Anterior cingulate cortex (tissue), 58 donors: ENCODE measurements at places on chromosomes 5 and 9.

DNA sequence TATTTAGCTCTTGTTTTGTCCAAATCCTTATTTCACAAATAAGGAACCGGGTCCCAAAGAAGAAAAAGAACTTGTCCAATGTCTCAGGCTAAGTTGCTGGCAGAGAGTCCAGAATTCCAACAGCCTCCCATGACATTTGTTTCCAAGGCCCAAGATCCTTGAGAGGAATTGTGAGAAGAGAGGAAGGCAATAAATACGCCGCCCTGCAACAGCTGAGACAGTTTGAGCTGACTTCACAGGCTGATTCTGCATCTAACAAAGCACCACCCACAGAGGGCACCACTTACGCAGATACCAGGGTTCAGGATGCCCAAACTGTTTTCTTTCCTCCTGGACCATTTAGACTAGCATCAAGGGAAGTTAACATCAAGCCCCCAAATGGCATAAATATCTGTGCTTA lies 211.3 kb downstream of the FAM114A2 start:
- DNase-seq = no peak

- no peak for DNase-seq
Measured at GRCh38 chr9:121734465-121734864, 83.0 kb downstream of the DAB2IP start.

DNA sequence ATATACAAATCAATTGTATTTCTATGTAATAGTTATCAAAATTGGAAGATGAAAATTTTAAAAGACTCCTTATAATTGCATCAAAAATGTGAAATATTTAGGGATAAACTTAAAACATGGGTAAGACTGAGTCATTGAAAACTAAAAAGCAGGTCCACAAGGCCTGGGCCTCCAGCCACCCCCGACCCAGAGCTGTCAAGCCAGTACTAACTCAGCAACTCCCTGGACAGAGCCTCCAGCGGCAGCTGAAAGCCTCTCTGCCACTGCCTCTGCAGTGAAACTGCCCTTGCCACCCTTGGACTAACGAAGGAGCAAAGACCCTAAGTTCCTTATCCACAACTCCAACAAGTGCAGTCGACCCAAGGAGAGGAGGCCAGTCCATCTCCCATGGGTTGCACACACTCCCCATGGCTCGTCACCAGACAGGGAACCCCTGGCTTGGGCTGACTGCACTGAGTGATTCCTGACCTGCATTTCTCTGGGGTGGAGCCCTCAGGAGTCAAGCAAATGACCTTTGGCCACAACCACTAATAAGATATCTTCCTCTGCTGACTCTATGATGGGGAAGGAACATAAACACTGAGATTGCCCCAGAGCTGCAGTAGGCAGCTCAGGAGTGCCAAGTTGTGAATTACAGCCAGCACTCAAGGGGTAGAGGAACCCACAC lies 20.5 kb downstream of the PTGER4 start:
- no peak for DNase-seq

DNA sequence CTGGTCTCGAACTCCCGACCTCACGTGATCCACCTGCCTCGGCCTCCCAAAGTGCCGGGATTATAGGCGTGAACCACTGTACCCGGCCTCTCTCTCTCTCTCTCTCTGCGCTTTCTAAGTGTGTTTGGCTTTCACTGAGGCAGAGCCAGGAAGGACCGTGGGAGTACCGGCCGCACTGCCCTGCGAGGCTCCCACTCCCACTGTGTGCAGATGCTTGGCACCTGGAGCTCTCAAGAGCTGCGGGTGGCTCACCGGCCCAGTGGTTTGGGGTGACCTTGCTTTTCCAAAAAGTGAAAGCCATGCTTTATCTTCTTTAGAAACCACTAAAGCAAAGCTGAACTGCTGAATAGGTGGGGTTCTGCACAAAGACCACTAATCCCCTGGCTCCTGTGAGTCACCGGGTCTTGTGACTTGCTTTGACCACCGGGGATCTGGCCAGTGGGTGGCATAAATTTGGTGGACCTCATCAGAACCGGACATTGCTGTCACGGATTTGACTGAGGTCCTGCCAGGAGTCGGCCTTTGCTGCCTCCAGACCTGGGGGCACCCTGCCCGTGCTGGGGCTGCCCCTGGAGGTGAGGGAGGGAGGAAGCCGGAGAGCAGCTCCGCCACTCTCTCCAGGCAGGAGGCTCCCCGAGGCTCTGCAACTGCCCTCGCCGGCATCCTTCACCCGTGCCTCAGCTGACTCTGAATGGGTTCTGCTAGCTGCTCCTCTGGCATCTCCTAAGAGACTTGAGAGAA lies 228.9 kb downstream of the FANCC start:
- no peak for DNase-seq

GRCh38 chr9:135130207-135130976 lies 42.9 kb downstream of the OLFM1 start:
- DNase-seq = no peak

GRCh38 chr9:133606708-133607025 lies 2.5 kb downstream of the FAM163B start:
- no peak for DNase-seq

DNA sequence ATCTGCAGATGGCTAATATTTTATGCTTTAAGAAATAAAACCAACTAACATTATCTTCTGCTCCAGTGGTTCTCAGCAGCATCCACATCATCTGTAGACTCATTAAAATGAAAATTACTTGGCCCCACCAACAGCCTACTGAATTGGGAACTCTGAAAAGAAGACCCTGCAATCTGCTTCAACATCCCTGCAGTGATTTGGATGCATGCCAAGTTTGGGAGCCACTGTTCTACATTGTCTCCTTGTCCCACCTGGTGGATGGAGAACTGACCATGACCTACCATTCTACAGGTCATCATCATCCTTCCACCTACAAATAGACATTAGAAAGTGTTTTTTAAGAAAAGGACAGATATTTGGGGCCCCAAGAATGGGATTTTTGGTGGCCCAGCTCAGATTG lies 71.1 kb downstream of the ACER2 start:
- no peak for DNase-seq

GRCh38 chr9:77899679-77900354 lies 131.8 kb downstream of the GNAQ start:
- DNase-seq = no peak

GRCh38 chr9:122347348-122348287 lies 23.2 kb upstream of the PTGS1 start:
- no peak for DNase-seq

DNA sequence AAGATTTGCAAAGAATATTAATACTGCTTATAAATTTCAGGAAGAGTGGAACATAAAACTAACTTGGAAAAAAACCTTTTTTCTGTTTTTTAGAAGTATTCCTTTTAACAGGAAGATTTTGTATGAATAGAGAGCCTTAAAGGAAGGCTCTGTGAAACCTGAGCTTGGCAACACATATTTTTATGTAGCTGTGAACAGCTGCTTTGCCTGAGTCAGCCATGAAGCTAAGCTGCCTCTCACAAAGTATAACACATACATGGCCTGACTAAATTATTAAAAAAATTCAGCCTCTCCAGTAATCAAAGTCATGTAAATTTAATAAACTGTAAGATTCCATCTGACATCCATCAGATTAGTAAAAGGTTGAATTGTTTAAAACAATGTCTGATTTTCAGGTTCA lies 547.5 kb downstream of the ELAVL2 start:
- no peak for DNase-seq

DNA sequence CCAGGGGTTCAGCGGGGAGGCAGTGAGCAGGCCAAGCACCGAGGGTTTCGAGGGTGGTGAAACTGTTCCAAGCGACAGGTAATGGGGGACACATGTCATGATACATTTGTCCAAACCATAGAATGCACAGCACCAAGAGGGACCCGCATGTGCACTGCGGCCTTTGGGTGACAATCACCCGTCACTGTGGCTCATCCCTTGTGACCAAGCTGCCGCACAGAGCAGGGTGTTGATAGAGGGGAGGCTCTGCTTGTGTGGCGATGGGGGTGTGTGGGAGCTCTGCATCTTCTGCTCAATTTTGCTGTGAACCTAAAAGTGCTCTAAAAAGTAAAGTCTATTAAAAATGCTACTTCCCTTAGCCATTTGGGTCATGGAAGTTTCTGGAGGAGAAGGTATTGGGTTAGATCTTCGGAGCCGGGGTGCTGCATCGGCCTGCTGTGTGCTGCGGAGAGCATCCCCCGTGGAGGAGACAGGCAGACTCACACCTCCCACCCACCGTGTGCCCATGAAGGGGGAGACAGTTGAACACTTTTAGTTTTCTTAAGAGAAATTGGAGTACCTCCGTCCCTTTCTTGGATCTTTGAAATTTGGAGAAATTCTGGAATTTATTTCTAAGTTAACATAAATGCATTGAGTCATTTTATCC lies 280.4 kb upstream of the IRX2 start:
- DNase-seq = no peak

GRCh38 chr9:37066139-37066725 lies 32.2 kb upstream of the PAX5 start:
- DNase-seq = no peak

GRCh38 chr5:12876541-12877298 lies 972.5 kb upstream of the CTNND2 start:
- DNase-seq = no peak

- DNase-seq = no peak
Measured at GRCh38 chr5:1152771-1153282, 41.0 kb upstream of the SLC12A7 start.

- DNase-seq = no peak
Measured at GRCh38 chr9:137222190-137223077, at the start of gene RNF208. TSS of gene RNF208 (minus strand) at chr9:137222240. CDS start at chr9:137221212, 1,028 bp downstream.

DNA sequence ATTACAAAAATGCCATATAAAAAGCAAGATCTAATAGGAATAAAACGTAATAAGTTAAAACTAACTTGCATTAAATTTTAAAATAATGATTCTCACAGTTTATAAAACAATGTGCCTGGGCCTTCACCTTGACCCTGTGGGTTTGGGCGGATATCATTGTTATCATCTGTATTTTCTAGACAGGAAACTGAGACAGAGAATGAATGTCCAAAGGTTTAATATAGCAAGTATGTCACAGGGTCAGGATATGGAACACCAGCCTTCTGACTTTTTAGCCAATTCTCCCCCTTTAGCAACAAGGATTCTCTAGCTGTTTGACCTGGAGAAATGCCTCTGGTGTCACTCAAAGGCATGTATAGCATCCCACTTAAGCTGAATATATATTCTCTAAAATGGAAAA lies 67.2 kb downstream of the ITGA1 start:
- DNase-seq = no peak

DNA sequence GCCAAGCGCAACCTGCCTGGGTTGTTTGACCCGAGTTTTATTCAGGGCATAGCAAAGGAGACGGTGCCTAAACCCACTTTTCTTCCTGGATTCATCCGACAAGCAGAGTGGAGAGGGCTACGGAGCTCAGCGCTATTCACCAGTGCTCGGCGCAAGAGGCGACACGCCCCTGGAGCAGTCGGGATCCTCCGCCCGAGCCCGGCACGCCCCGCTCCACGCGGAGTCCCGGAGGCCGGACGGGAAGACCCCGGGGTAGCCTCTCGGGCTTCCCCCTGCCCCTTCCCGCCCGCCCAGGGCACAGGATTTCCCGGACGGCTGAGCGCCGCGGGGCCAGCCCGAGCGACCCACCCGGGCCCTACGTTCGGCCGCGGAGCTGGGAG lies 427 bp downstream of the SERINC5 start:
- DNase-seq = no peak

DNA sequence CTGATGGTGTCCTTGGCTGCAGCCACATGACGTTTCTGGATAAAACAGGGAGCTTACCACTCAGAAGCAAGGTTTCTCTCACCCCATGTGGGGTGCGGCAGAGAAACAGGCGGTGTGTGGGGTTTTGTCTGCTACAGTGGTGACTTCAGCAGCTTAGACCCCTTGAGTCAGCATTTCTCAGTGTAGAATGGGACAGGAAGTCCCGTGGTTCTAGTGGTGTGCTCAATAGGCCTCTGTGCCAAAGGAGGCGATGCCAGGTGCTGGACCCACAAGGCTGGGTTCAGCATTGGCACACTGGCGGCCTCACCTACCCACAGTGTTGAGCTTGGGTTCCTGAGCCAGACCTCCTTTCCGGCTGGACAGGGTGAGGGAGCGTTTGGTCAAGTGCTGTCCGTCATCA lies 125.2 kb upstream of the SMIM23 start:
- no peak for DNase-seq

DNA sequence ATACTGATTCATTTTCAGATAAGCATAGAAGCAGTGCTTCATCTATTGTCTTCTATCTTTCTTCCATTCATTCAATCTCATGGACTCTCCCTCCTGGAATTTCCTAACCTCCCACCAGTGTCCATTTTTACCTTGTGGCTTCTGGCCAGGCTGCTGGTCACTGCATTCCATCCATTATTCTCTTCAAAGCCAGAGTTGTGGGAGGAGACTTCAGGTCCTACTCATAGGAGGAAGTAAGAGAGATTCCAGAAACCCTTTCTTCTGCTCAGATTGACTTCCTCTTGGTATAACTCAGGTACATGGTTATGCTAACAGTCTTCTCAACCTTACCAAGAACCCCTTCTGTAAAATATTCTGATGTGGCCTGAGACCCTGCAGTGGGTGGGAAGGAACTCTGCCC lies 153.3 kb upstream of the SLC12A2 start:
- DNase-seq = no peak

- no peak for DNase-seq
Measured at GRCh38 chr5:112958093-112959088, 18.2 kb upstream of the DCP2 start.

DNA sequence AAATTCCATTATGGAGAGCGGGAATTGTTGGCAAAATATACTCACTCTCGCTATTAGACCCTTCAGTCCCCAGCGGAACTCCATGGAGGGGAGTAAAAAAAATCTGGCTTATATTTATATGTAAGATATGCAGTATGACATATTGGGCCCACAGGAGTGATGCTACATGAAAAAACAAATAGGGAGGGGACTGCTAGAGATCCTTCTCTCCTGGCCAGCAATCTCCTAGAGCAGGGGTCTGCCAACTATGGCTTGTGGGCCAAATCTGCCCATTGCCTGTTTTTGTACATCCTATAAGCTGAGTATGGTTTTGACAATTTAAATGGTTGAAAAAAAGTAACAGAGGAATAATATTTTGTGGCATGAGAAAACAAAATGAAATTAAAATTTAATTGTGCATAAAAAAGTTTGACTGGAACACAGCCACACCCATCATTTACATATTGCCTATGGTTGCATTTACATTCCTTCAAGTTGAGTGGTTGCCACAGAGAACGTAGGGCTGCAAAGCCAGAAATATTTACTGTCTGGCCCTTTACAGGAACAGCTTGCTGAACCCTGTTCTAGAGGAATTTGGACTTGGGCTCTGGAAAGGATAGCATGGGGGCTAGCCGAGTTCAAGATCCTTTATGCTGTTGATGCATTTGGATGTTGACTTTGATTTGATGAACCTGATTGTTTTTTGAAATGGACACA lies 197.3 kb upstream of the CLINT1 start:
- DNase-seq = no peak
